A549 treated with GW870086 at 1 μM for 4 hours (cell line): ENCODE measurements at places on chromosomes 5 and 9. TPM values are rescaled to one million over a fixed set of nuclear protein-coding genes. Genes with fewer than 3 reads are reported as not detected.

Gene SEC16A
- 49.6 to 61.9 TPM (median 60.6 TPM) in 5 replicates for total RNA-seq

Gene BHMT2
- total RNA-seq = not detected in 5 replicates

Gene FOXD4L4
- total RNA-seq = 0.06 to 0.07 TPM (median 0.06 TPM) in 3 of 5 replicates, not detected in the others

Gene C9orf50
- not detected in 5 replicates for total RNA-seq

Gene GHR
- 0.03 to 0.07 TPM (median 0.06 TPM) in 4 of 5 replicates, not detected in the other for total RNA-seq

Gene PROB1
- total RNA-seq = 0.17 to 0.31 TPM (median 0.25 TPM) in 5 replicates

Gene TIMD4
- total RNA-seq = 0.48 to 1.3 TPM (median 0.90 TPM) in 5 replicates

Gene PRR7
- 18.7 to 32.3 TPM (median 31.1 TPM) in 5 replicates for total RNA-seq

Gene OR1Q1
- total RNA-seq = not detected in 5 replicates

Gene CSF1R
- total RNA-seq = 0.15 to 0.37 TPM (median 0.28 TPM) in 5 replicates

Gene LHX2
- 2.8 to 5.3 TPM (median 3.9 TPM) in 5 replicates for total RNA-seq

Gene PRUNE2
- total RNA-seq = 0.06 to 0.23 TPM (median 0.13 TPM) in 4 of 5 replicates, not detected in the other

Gene IL5
- total RNA-seq = not detected in 5 replicates

Gene MOB3B
- 7.2 to 11.0 TPM (median 9.6 TPM) in 5 replicates for total RNA-seq

Gene NADK2
- 8.4 to 11.9 TPM (median 11.0 TPM) in 5 replicates for total RNA-seq

Gene ANKRD31
- 0.02 to 0.08 TPM (median 0.06 TPM) in 5 replicates for total RNA-seq

Gene ARHGEF39
- total RNA-seq = 12.4 to 18.1 TPM (median 16.3 TPM) in 5 replicates

Gene ZNF354C
- 0.50 to 1.0 TPM (median 0.70 TPM) in 5 replicates for total RNA-seq

Gene UAP1L1
- total RNA-seq = 9.7 to 13.3 TPM (median 10.7 TPM) in 5 replicates

Gene FOXD4L3
- total RNA-seq = 0.11 to 0.12 TPM in 2 of 5 replicates, not detected in the others

Gene MEIKIN
- total RNA-seq = not detected in 5 replicates
